ENCODE measurements at places on chromosomes 12 and 14. TPM values are rescaled to one million over a fixed set of nuclear protein-coding genes. Genes with fewer than 3 reads are reported as not detected.

DNA sequence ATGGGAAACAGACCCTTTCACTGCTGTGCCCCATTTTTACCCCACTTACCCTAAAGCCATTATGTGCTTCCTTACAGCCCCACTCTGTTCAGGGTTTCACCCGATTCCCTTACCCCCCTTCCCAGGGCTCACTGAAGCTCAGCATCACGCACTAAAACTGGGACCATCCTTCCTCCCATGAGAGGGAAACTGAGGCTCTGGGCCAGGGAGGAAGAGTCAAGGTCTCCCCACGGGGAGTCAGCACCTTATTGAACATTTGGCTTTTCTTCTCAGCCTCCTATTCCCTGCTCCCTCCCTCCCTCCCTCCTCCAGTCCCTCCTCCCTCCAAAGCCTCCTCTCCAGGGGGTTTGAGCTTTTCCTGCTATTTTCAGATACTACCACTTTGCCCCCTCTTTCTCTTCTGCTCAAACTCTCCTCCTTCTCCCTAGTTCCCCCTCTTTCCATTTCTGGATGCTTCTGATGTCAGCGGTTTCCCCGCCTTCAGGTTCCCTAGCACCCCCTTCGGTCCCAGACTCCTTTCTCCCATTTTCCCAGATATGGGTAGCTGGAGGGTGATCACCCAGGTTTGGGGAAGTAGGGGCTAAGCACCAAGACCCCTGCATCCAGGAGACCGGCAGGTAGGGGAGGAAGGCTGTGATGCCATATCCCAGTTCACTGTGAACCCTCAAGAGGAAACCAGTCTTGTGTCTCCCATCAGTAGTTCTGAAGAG, 960 bp downstream of the GPR162 start:
- no peaks in the 10 kb centered on the region for H3K27me3 ChIP-seq
- no peak overlapping the region for H3K27ac ChIP-seq
- no peak overlapping the region for H3K4me3 ChIP-seq
- H3K4me1 ChIP-seq: peaks cover 14% of the 10 kb centered on the region
- no peak for DNase-seq
- H3K36me3 ChIP-seq: no peaks in the 10 kb centered on the region

DNA sequence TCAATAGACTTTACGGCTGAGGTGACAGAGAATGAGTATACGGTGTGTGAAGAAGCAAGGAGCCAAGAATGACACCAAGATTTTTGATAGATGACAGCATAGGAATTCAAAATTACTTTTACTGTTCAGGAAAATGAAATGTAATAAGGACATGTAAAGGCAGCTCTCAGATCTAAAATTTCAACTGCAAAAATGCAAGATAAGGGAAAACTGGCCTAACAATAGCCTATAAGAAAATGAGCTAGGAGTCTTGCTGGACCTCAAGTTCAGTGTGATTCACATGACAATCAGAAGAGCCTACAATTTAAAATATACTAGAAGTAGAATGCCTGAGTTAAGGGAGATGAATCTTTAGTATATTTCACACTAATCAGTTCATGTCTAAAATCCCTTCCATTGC, 102.0 kb downstream of the RPS29 start:
- no peaks in the 10 kb centered on the region for H3K4me1 ChIP-seq
- no peaks in the 10 kb centered on the region for H3K27me3 ChIP-seq
- H3K36me3 ChIP-seq: no peaks in the 10 kb centered on the region
- no peak overlapping the region for H3K27ac ChIP-seq

DNA sequence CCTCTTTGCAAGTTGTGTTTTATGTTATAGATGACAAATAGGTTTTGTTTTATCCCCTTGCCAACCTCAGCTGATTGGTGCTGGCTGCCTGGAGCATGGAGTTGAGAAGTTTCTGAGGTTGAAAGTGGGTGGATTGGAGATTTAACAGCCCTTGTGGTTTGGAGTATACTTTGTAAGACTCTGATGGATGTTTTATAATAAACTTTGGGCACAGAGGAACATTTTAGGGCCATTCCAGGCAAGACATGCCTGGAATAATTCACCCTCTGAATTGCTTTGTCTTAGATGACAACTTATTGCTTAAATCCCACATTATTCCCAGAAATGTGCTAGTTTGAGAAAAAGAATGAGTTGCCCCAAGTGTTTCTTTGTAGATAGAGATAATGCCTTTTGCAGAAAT, 158.9 kb downstream of the SLC5A8 start:
- H3K27me3 ChIP-seq: no peaks in the 10 kb centered on the region
- H3K27ac ChIP-seq: no peak overlapping the region
- no peaks in the 10 kb centered on the region for H3K36me3 ChIP-seq
- DNase-seq: no peak
- no peak overlapping the region for H3K4me3 ChIP-seq

DNA sequence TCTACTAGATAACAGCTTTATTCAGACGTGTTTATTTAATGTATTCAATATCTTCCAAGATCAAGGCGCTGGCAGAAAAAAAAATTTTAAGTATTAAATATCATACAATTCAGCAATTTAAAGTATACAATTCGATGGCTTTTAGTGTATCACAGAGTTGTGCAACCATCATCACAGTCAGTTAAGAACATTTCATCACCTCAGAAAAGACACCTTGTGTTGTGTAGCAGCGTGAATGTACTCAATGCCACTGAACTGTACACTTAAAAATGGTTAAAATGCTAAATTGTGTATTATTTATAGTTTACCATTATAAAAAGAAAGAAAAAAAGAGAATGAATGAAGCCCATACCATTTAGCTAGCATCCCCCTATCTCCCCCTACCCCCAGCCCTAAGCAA, 96.4 kb downstream of the RIN3 start:
- no peak overlapping the region for H3K27ac ChIP-seq
- no peaks in the 10 kb centered on the region for H3K36me3 ChIP-seq
- H3K4me3 ChIP-seq: no peak overlapping the region
- no peak for DNase-seq
- no peaks in the 10 kb centered on the region for H3K27me3 ChIP-seq

DNA sequence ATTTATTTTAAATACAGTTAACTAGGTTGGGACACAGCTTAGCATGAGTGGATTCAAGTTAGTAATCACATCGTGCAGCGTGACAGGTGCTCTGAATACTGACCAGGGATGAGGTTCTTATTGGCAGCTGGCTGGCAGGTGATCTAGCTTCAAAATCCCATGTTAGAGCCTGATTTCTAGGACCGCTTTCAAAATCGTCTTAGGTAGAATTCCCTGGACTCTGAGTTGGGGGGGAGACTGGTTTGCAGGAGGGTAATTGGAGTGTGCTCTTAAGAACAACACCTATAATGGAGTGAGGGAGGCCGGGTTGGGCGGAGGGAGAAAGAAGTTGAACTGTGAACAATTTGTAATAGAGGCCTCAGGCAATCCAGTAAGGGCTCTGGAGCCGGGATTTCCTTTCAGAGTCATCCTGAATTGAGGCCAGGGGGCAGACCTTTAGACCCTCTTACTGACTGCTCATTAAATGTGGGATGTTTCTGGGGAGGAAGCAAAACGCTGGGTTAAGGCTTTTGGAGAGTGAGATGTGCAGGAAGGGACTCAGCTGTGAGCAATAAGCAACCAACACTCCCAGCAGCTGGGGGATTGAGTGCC, 874 bp upstream of the YARS2 start:
- H3K27ac ChIP-seq: no peak overlapping the region
- peaks cover 18% of the 10 kb centered on the region for H3K36me3 ChIP-seq
- no peak for DNase-seq
- H3K4me1 ChIP-seq: peaks cover 24% of the 10 kb centered on the region
- no peak overlapping the region for H3K4me3 ChIP-seq
- H3K27me3 ChIP-seq: no peaks in the 10 kb centered on the region

DNA sequence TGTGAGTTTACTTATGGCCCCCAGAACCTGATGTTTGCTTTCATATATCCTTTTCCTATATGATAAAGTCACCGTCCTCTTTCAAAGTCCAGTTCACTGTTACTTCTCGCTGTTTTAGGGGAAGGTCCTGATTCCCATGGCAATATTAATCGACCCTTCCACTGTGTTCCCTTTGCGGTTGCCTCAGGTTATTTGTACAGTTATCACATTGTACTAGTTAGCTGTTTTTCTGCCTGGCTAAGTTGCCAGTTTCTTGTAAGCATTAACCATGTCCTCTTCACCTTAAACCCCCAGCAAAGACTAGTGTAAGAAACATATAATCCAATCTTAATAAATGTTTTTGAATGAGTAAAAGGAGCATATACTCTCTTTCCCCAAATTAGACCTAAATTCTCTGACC, 115.0 kb upstream of the PPFIA2 start:
- no peak overlapping the region for H3K4me3 ChIP-seq
- H3K27me3 ChIP-seq: no peaks in the 10 kb centered on the region
- H3K27ac ChIP-seq: no peak overlapping the region
- no peaks in the 10 kb centered on the region for H3K4me1 ChIP-seq
- DNase-seq: no peak

DNA sequence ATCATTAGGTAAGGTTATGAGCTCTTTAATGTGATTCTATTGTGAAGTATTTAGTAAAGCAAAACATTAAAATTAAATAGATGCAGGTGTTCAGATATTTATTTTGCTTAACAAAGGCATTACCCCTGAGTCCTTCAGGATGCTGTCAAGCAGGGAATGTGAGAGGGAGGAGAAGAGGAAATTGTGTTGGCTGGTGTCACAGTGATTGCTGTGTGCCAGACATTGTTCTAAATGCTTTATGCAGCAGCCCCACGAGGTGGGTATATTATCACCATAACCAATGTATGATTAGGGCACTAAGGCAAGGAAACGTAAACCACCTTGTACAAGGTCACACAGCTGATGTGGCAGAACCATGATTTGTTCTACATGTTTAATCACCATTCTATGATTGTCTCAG, 80.1 kb downstream of the STAB2 start:
- no peak overlapping the region for H3K27ac ChIP-seq
- no peak overlapping the region for H3K4me3 ChIP-seq
- no peaks in the 10 kb centered on the region for H3K36me3 ChIP-seq
- no peaks in the 10 kb centered on the region for H3K27me3 ChIP-seq

DNA sequence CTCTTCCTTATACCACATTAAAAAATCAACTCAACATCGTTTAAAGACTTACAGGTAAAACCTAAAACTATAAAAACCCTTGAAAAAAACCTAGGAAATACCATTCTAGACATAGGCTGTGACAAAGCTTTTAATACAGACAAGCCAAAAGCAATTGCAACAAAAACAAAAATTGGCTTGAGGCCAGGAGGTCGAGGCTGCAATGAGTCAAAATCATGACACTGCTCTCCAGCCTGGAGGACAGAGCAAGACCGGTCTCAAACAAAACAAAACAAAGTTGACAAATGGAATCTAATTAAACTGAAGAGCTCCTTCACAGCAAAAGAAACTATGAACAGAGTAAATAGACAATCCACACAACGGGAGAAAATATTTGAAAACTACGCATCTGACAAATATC, 1057.8 kb downstream of the FSCB start:
- H3K27ac ChIP-seq: no peak overlapping the region
- no peaks in the 10 kb centered on the region for H3K27me3 ChIP-seq
- H3K36me3 ChIP-seq: no peaks in the 10 kb centered on the region
- no peak overlapping the region for H3K4me3 ChIP-seq
- H3K4me1 ChIP-seq: no peaks in the 10 kb centered on the region

DNA sequence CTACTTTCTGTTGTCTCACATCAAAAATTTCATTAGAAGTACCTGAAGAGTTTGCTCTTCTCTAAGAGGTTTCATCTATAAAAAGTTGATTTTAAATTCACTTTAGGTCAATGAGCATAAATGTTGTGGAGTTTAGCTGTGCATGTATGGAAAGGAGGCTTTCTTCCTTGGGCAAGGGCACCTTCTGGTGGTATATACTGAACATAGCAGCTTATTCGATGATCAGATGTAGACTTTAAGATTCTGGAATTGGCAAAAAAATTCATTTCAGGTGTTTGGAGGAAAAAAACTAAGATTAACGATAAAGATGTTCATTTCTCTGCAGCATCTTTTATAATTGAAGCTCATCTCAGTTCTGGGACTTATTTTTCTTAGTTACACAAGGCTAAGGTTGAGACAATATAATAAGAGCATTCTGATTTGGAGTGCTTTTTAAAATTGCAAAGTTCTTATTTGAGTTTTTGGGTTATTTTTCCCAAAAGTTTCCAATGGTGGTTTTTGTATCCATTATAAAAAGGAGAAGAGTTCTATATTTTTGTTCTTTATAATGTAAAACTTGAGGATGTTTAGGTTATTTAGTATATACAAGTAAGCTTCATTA, 46.8 kb downstream of the TMEM117 start:
- H3K4me3 ChIP-seq: no peak overlapping the region
- H3K4me1 ChIP-seq: no peaks in the 10 kb centered on the region
- H3K36me3 ChIP-seq: no peaks in the 10 kb centered on the region

DNA sequence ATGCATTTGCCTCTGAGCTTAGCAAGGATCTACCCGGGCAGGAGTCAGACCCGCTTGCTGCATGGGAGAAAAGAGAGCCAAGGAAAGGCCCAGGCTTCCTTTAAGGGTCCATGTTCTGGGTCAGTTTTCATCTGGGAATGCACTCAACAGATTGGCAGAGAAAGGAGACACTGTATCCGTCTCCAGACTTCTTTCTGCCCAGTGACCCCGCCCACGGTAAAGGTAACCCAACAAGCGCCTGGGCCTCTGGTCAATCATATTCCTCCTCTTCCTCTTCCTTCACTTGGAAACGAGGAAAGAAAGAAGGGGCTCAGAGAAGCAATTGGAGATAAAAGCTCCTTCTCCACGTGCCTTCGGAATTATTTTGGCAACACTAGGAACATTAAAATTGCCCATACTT, 27.1 kb upstream of the TCP11L2 start:
- H3K36me3 ChIP-seq: no peaks in the 10 kb centered on the region
- DNase-seq: no peak
- no peak overlapping the region for H3K27ac ChIP-seq
- no peaks in the 10 kb centered on the region for H3K4me1 ChIP-seq

DNA sequence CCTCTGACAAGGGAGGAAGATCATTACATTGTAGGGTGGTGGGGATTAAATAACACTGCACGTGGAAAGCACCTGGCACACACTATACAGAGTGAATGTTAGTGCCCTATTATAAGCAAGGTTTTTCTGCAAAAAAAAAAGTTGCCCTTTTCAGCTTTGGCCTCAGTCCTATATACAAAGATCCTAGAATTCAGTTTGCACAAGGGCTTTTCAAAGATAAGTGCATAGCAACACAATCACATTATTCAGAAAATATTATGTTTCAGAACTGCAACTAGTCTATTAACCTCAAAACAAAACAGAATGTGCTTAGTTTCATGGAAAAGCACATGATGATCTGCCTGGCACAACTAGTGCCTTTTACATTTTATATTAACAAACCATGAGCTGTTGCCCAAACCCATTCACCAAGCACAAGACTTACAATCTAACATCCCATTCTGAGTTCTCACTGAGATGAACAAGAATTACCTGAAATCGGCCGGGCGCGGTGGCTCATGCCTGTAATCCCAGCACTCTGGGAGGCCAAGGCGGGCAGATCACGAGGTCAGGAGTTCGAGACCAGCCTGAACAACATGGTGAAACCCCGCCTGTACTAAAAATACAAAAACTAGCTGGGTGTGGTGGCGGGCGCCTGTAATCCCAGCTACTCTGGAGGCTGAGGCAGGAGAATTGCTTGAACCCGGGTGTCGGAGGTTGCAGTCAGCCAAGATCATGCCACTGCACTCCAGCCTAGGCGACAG, 1.8 kb downstream of the TM7SF3 start:
- no peak overlapping the region for H3K27ac ChIP-seq
- no peaks in the 10 kb centered on the region for H3K27me3 ChIP-seq
- H3K4me1 ChIP-seq: peaks cover 74% of the 10 kb centered on the region
- H3K4me3 ChIP-seq: peak overlapping the region; percentile 97

The ADAMTS20 gene
- not detected for total RNA-seq

The GCH1 gene
- total RNA-seq: 136 TPM

Data from Karpas-422 (cell line).